NCI-H345 (cell line): ENCODE measurements at places on chromosomes 3 and 15.

GRCh38 chr15:99732124-99732750 lies 1.0 kb downstream of the LYSMD4 start:
- DNase-seq: no peak

GRCh38 chr3:23404246-23404645 lies 201.1 kb downstream of the UBE2E2 start:
- DNase-seq: no peak

GRCh38 chr3:160869825-160870224 lies 113.8 kb downstream of the PPM1L start:
- DNase-seq: no peak

GRCh38 chr3:183498634-183499033 lies 56.9 kb downstream of the KLHL6 start:
- DNase-seq: no peak

- no peak for DNase-seq
Measured at GRCh38 chr3:70531063-70531657, 218.7 kb upstream of the MDFIC2 start.

- no peak for DNase-seq
Measured at GRCh38 chr15:60798821-60799220, 319.9 kb upstream of the ICE2 start.
